ENCODE measurements at places on chromosomes 11 and 22.

- no peak for DNase-seq
Measured at GRCh38 chr11:12404436-12404835, 27.1 kb downstream of the PARVA start.

DNA sequence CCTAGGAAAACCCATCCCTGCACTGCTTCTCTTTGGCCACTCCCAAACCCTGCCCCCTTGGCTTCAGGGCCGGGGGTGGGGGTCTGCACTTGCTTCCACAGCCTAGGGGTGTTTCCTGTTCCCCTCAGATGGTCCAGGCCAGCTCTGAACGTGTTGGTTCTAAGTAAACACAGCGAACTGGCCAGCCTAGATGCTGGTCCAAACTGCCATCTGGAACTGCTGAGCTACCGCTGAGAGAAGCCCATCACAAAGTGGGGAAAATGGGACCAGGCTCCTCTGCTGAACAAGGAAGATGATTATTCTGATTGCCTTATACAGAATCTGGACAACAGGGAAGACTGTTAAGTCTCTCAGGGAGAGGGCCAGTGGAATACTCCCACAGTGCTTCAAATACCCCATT is 23.5 kb upstream of the YPEL1 start:
- no peak for DNase-seq

DNA sequence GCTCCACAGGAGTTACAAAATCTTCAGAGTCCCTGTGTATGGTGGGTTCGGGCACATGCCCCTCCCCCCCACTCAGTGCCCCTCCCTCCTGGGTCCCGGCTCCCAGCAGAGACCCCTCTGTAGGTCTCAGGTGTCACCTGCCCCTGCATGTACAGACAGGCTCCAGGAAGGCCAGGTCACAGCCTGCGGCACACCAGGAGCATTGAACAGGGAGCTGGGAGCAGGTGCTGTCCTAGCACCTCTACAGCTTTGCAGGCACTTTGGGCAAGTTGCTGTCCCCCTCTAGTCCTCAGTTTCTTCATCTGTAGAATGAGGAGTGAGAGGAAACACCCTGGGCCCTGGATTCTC is 80.1 kb upstream of the RTL6 start:
- DNase-seq = no peak

- no peak for DNase-seq
Measured at GRCh38 chr11:69521457-69521856, 40.0 kb downstream of the LINC01488 start.

DNA sequence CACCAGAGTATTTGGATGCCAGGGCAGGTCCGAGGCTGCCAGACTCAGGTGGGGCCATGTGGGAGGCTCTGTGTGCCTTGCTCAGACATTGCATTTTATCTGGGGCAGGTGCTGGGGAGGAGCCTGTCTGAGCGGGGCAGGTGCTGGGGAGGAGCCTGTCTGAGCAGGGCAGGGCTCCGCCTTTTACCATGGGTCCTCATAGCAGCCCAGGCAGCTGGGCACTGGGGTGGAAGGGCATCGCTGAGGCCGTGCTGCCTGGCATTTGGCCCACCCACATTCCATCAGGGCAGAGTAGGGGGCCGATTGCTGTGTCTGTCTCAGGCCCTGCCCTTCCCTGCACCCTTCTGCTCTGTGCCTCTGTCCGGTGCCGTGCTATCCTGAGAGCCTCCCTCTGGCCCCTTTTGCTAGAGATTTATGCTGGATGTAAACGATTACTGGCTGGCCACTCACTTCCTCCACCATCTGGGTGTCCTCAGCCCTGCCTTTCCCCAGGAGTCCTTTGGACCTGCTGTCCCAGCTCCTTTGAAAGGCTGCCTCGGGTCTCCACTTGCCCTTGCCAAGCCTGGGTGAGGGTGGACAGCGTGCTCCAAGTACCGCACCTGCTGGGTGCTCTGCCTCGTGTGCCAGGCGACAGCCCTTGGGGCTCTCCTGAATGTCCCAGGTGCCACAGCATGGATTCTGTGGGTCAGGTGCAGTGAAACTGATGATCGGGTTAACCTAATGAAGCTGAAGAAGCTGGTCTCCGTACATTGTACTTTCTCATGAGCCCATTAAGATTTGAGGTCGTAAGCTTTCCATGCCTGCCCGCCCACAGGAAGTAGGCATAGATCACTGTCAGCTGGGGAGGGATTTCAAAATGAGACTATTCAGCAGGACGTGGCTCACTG is 281.6 kb downstream of the TBC1D22A start:
- no peak for DNase-seq

- DNase-seq = no peak
Measured at GRCh38 chr11:115535781-115536180, 31.6 kb upstream of the CADM1 start.

GRCh38 chr11:70028147-70028855 is 49.8 kb upstream of the ANO1 start:
- no peak for DNase-seq

GRCh38 chr11:74749965-74750296 is 1.3 kb downstream of the RNF169 start:
- no peak for DNase-seq

All from putamen (tissue), 1 donor.